ENCODE measurements at places on chromosomes 6 and 20.

- no peaks in the 10 kb centered on the region for H3K36me3 ChIP-seq
- no peak overlapping the region for H3K4me3 ChIP-seq
- DNase-seq: no peak
- H3K4me1 ChIP-seq: peaks cover 19% of the 10 kb centered on the region
- peak overlapping the region; percentile 27 for H3K27ac ChIP-seq
- no peaks in the 10 kb centered on the region for H3K27me3 ChIP-seq
These were observed 216.8 kb downstream of the LAMA2 start for GRCh38 chr6:129099696-129100095.

DNA sequence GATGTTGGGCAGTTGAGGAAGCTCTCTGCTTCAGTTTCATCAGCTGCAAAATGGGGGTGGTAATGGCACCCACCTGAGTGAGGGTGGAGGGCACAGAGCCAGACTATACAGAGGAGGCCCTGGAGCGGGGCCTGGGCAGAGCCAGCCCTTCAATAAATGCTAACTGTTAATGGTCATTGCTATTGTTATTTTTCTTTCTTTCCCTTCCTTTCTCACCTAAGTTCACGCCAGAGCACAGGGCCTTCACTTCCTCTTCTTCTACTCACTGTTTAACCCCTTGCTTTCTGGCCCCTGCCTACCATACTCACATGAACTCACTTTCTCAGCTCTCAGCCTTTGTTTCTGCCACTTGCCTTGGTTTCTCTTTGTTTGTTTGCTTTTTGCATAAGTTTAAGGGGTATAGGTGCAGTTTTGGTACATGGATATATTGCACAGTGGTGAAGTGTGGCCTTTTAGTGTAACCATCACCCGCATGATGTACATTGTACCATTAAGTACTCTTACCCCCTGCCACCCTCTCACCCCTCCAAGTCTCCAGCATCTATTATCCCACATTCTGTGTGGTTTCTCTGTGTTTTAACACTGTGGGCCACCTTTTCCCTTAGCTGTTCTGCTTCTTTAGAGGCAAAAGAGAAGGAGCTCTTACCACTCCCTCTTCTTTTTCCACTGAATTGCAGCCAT, 7.5 kb upstream of the RREB1 start:
- no peaks in the 10 kb centered on the region for H3K36me3 ChIP-seq
- H3K27ac ChIP-seq: no peak overlapping the region
- H3K27me3 ChIP-seq: no peaks in the 10 kb centered on the region
- DNase-seq: no peak
- no peaks in the 10 kb centered on the region for H3K4me1 ChIP-seq

DNA sequence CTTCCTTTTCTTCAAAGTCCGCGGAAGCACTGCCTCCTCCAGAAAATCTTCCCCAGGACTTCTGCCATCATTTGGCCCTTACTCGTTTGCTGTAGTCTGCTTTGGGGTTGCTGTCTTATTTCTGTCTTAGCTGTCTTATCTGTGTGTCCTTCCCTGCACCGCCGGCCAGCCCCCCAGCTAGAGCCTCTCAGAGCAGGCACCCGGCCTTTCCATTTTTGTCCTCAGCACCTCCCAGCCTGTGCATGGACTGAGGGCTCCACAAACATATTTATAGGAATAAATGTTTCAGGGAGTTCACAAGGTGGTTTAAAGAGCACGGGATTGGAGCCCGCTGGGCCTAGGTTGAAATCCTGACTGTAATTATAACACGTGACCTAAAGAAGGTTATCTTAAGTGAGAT, 8.1 kb downstream of the GLP1R start:
- no peak overlapping the region for H3K27ac ChIP-seq
- no peak overlapping the region for H3K4me3 ChIP-seq
- peaks cover 10% of the 10 kb centered on the region for H3K27me3 ChIP-seq
- H3K36me3 ChIP-seq: no peaks in the 10 kb centered on the region

DNA sequence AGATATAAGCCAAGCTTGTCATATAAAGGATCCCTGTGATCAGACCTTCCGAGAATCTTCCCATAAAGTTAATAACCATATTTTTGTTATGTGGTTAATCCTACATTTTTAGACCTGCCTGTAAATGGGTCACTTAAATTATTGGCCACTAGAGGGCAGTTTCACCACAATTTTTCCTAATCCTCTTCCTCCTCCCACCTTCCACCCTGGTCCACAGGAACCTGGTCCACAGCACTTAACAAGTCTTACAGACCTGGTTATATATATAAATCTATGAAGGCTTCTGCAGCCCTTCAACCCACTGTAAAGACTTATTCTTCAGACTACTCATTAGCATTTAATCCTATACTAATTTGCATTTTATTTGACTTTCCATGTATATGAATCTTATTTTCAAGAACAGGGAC, 28.3 kb downstream of the MRS2 start:
- no peak overlapping the region for H3K27ac ChIP-seq
- no peaks in the 10 kb centered on the region for H3K27me3 ChIP-seq
- no peaks in the 10 kb centered on the region for H3K36me3 ChIP-seq
- peak; percentile 9 for DNase-seq
- H3K4me3 ChIP-seq: no peak overlapping the region
- H3K4me1 ChIP-seq: no peaks in the 10 kb centered on the region

- no peak overlapping the region for H3K4me3 ChIP-seq
- DNase-seq: no peak
- H3K4me1 ChIP-seq: no peaks in the 10 kb centered on the region
- peaks cover 7% of the 10 kb centered on the region for H3K36me3 ChIP-seq
- peaks cover 13% of the 10 kb centered on the region for H3K27me3 ChIP-seq
These were observed 19.4 kb upstream of the KCNB1 start for GRCh38 chr20:49501917-49502316.

- no peaks in the 10 kb centered on the region for H3K36me3 ChIP-seq
- H3K4me3 ChIP-seq: peak overlapping the region; percentile 62
- peaks cover 38% of the 10 kb centered on the region for H3K27me3 ChIP-seq
- H3K4me1 ChIP-seq: peaks cover 3% of the 10 kb centered on the region
These were observed 8.3 kb upstream of the AVP start for GRCh38 chr20:3092611-3093379.

DNA sequence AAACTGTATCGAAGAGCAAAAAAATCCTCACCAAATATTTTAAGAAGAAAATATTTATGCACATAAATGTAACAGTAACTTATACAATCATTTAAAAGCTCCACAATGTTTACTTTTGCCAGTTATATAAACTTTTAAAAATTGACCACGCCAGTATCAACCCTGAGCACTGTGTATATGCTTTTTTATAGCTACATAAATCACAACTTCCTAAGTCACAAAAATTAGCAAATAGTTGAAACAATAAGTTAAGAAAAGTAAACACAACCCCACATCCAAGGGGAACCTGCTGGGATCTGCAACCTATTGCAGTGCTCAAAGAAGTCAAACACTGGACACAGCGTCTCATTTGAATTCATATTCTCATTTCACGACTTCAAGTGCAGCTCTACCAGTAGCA, 89.8 kb upstream of the DST start:
- H3K27me3 ChIP-seq: no peaks in the 10 kb centered on the region
- no peaks in the 10 kb centered on the region for H3K36me3 ChIP-seq
- no peak overlapping the region for H3K27ac ChIP-seq
- H3K4me3 ChIP-seq: no peak overlapping the region
- peaks cover 38% of the 10 kb centered on the region for H3K4me1 ChIP-seq

GRCh38 chr6:168180548-168181011, 101.6 kb upstream of the FRMD1 start:
- DNase-seq: no peak
- H3K27me3 ChIP-seq: peaks cover 4% of the 10 kb centered on the region
- no peaks in the 10 kb centered on the region for H3K36me3 ChIP-seq
- no peak overlapping the region for H3K4me3 ChIP-seq
- H3K4me1 ChIP-seq: no peaks in the 10 kb centered on the region

DNA sequence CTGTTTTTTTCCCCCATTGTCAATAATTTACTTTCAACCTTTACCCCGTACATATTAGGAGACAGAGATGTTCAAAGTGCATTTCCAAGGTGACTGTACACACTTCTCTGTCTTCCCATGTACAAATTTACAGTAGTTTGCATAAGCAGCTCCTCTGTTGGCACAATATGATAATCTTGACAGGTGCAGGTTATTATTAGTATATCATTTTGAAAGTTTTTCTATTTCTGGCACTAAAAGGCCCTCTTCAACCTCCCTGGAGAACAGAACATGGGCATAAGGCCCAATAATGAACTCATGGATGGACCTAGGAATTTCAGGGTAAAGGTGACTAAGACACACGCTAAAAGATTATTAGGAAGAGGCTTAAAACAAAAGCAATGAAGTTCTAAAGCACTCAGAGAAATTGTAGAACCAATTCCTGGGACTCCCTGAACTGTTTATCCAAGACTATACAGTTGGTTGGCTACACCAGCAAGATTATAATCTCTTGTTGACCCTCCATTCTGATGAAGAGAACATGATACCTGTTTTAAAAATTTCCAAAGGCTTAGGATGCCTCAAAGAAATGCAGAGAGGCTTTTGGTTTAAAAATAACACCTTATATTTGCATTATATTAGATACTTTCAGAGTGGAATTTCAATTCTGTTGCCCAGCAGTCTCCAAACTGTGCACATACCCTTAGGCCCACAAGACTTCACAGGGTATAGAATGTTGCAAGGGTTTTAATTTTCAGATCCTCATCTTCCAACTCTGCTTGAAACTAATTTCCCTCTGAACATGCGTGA, 1.1 kb downstream of the AIG1 start:
- peaks cover 25% of the 10 kb centered on the region for H3K4me1 ChIP-seq
- no peak for DNase-seq
- H3K27ac ChIP-seq: peak overlapping the region; percentile 93
- no peak overlapping the region for H3K4me3 ChIP-seq
- no peaks in the 10 kb centered on the region for H3K36me3 ChIP-seq

DNA sequence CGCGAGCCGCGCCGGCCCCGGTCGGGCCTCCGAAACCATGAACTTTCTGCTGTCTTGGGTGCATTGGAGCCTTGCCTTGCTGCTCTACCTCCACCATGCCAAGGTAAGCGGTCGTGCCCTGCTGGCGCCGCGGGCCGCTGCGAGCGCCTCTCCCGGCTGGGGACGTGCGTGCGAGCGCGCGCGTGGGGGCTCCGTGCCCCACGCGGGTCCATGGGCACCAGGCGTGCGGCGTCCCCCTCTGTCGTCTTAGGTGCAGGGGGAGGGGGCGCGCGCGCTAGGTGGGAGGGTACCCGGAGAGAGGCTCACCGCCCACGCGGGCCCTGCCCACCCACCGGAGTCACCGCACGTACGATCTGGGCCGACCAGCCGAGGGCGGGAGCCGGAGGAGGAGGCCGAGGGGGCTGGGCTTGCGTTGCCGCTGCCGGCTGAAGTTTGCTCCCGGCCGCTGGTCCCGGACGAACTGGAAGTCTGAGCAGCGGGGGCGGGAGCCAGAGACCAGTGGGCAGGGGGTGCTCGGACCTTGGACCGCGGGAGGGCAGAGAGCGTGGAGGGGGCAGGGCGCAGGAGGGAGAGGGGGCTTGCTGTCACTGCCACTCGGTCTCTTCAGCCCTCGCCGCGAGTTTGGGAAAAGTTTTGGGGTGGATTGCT, 1.3 kb downstream of the VEGFA start:
- peaks cover 31% of the 10 kb centered on the region for H3K4me1 ChIP-seq
- H3K27ac ChIP-seq: peak overlapping the region; percentile 93
- H3K36me3 ChIP-seq: no peaks in the 10 kb centered on the region
- peak; percentile 67 for DNase-seq
- peak overlapping the region; percentile 98 for H3K4me3 ChIP-seq

GRCh38 chr6:126361832-126362440, 22.0 kb downstream of the CENPW start:
- DNase-seq: no peak
- H3K4me3 ChIP-seq: no peak overlapping the region
- H3K4me1 ChIP-seq: no peaks in the 10 kb centered on the region
- no peaks in the 10 kb centered on the region for H3K27me3 ChIP-seq

GRCh38 chr6:159943101-159943632, 25.7 kb upstream of the IGF2R start:
- H3K36me3 ChIP-seq: no peaks in the 10 kb centered on the region
- no peak overlapping the region for H3K27ac ChIP-seq
- H3K4me3 ChIP-seq: no peak overlapping the region
- H3K4me1 ChIP-seq: peaks cover 25% of the 10 kb centered on the region

GRCh38 chr20:48877304-48877703, 44.2 kb upstream of the ARFGEF2 start:
- no peaks in the 10 kb centered on the region for H3K36me3 ChIP-seq
- DNase-seq: no peak
- H3K4me1 ChIP-seq: peaks cover 40% of the 10 kb centered on the region
- H3K27me3 ChIP-seq: no peaks in the 10 kb centered on the region
- no peak overlapping the region for H3K27ac ChIP-seq

- no peak overlapping the region for H3K27ac ChIP-seq
- no peak overlapping the region for H3K4me3 ChIP-seq
- no peak for DNase-seq
- H3K27me3 ChIP-seq: no peaks in the 10 kb centered on the region
- no peaks in the 10 kb centered on the region for H3K36me3 ChIP-seq
- no peaks in the 10 kb centered on the region for H3K4me1 ChIP-seq
These were observed 85.4 kb upstream of the GPR6 start for GRCh38 chr6:109892451-109893435.

DNA sequence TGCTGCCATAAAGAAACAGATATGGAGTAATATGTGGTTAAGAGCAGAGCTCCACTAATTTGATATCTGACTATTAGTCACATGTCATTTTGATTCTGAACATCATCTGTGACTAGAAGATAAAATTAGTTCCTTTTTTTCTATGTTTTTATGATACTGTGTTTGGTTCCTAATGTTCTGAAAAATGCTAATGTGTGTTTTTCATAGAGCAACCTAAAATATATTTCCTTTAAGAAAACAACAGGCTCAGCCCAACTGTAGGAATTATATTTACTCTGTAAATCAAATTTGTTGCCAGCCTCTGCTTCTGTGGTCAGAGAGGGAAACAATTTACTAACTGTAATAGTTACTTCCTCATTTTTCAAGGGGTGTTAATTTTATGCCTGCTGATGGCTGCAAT, 33.3 kb upstream of the TXLNB start:
- H3K4me3 ChIP-seq: no peak overlapping the region
- peaks cover 15% of the 10 kb centered on the region for H3K4me1 ChIP-seq
- no peaks in the 10 kb centered on the region for H3K36me3 ChIP-seq
- DNase-seq: no peak
- no peak overlapping the region for H3K27ac ChIP-seq

DNA sequence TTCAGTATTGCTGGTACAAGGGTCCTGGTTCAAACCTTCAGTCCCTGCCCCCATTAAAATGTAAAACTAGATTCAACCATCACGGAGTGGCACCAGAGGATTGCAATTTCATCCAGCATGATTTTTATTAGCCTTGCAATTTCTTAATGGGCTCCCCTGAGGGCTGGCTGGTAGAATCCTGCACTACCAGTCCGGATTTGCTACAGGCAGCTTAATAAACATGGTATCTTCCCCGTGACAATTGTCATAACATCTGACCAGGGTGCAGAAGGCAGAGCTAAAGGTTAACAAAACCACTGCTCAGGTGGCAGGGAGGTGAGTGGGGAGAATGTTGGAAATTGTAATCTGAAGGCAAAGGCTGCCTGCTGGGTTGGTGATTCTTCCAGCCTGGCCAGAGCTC, 94.5 kb downstream of the PKHD1 start:
- no peaks in the 10 kb centered on the region for H3K27me3 ChIP-seq
- DNase-seq: no peak
- no peak overlapping the region for H3K4me3 ChIP-seq
- no peaks in the 10 kb centered on the region for H3K4me1 ChIP-seq
